Right kidney (tissue), 9 donors: ENCODE measurements at places on chromosomes 16 and 17.
A peak's percentile ranks its signal among the peaks of the same experiment; 100 is the strongest.

DNA sequence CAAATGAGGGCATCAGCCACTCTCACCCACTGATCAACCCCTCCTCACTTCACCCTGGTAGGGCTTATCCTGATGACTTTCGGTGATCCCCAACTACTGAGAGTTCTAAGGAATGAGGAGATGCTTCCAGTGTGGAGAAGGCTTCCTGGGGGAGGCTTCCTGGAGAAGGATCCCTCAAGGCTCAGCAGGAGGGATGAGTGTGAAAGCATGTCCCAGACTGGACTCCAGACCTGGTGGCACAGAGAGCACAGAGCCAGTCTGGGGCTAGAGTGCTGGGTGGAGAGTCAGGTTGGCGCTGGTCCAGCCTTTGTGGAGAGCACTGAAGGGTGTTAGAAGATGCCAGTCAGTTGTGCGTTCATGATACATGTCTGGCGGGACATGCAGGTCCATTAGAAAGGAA is 53.7 kb downstream of the PLD6 start:
- no peak for DNase-seq

GRCh38 chr16:48279199-48279598 is 31.9 kb upstream of the ABCC11 start:
- DNase-seq, result no peak

GRCh38 chr16:56932721-56933619 is 1.0 kb downstream of the HERPUD1 start:
- DNase-seq, result peak; percentile 84

- DNase-seq, result no peak
These were observed 37.8 kb downstream of the CDR2 start for GRCh38 chr16:22336581-22336980.

DNA sequence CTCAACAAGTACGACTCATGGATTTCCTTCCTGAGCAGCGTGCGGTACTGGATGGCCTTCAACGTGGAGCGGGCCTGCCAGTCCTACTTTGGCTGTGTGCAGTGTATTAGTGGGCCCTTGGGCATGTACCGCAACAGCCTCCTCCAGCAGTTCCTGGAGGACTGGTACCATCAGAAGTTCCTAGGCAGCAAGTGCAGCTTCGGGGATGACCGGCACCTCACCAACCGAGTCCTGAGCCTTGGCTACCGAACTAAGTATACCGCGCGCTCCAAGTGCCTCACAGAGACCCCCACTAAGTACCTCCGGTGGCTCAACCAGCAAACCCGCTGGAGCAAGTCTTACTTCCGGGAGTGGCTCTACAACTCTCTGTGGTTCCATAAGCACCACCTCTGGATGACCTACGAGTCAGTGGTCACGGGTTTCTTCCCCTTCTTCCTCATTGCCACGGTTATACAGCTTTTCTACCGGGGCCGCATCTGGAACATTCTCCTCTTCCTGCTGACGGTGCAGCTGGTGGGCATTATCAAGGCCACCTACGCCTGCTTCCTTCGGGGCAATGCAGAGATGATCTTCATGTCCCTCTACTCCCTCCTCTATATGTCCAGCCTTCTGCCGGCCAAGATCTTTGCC is 9.0 kb downstream of the HAS3 start:
- no peak for DNase-seq

DNA sequence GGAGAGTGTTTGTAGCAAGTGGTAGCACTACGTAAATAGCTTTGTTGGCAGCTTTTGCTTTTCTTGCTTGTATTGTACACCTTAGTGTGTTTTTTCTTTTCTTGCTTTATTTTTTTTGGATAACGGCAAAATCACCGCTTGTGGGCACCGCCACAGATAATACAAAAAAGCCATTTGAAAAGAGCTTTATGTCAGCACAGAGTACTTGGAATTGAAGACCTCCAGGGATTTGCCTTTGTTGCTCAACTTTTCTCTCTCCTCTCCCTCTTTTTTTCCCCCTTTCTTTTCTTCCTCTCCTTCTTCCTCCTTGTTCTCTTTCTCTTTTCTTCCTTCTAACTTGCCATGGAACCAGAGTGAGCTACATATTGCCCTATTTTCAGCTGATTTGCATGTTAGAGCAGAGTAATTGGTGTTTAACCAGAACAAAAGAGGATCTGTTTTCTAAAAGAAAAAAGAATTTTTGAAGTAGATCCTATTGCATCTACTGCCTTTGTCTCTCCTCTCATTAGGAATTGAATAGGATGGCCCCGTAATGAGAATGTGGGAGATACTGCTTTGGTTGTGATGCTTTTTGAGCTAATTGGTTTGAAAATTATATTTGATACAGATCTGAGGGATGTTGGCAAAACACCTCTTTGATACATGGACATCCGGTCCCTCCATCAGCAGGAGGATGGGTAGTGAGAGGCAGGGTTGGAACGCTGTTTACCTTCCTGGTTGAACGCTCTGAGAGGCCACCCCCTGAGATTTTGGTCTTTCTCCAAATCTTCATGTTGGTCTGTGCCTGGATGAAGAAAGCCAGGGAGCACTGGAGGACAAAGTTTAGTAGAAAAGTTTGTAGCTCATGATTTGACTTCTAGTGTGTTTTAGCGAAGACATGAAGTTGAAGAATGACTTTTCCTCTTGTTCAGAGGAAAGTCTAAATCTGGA is 85.6 kb downstream of the MSI2 start:
- DNase-seq, result no peak

DNA sequence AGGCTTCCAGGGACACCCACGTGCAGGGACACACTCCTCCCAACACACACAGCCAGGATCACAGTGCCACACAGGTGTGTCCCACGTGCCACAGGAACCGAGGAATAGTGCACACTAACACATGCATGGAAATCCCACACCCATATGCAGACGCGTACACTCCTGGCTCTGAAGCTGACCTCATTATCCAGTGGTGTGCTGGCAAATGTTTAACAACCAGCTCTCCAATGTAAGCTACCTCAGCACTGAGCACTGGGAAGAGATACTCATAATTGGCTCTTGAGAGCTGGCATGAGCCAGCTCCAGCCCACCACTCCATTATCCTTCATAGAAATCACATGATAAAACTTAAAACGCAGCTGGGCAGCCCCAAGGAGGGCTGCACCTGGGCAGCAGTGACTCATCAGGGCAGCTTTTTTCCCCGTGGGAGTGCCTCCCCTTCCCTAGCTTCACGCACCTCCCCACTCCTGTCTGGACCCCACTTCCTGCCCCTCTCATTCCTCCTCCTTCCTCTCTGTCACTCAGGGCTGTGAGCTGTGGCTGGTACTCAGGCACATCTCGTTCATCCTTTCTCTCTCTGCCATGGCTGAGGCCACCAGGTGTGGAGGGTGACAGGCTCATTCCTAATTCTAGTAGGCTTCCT is 14.9 kb upstream of the TBX21 start:
- DNase-seq, result no peak

DNA sequence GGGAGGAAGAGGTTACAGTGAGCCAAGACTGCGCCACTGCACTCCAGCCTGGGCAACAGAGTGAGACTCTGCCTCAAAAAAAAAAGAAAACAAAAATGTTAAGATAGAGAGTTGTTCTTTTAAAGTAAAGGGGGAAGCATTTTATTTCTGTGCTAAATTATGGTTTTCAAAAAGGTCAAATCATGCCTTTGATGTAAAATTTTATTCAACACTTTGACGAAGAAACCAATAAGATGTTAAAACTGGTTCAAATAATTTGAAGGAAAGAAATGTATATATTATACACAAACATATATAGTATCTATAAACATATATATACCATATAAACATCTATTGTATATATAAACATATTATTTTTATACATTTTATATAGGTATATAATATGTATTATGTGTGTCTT is 43.4 kb upstream of the RPH3AL start:
- DNase-seq, result no peak

DNA sequence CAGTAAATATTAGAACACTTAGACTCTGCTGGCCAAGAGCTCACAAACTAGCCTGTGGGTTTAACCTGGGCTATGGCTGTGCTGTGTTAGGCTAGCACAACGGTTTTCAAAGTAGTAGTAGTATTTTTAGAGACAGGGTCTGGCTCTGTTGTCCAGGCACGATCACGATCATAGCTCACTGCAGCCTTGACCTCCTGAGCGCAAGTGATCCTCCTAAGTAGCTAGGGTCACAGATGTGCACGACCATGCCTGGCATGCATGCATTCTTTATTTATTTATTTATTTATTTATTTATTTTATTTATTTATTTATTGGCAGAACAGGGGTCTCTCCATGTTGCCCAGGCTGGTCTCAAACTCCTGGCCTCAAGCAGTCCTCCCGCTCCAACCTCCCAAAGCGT is 10.3 kb downstream of the MRPL27 start:
- no peak for DNase-seq

- DNase-seq, result no peak
These were observed 196.0 kb downstream of the RAB11FIP4 start for GRCh38 chr17:31587462-31587861.

DNA sequence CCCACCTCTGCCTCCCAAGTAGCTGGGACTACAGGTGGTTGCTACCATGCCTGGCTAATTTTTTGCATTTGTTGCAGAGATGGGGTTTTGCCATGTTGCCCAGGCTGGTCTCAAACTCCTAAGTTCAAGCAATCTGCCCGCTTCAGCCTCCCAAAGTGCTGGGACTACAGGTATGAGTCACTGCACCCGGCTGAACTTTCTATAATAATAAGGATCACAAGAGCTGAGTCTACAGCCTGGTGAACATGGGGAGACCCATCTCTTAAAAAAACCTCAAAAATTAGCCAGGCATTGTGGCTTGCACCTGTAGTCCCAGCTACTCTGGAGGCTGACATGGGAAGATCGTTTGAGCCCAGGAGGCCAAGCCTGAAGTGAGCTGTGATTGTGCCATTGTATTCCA is 53.5 kb downstream of the WDR59 start:
- DNase-seq, result no peak

GRCh38 chr17:77783991-77784820 is 174.3 kb upstream of the TNRC6C start:
- no peak for DNase-seq

GRCh38 chr17:1979182-1979985 is 45.8 kb downstream of the RTN4RL1 start:
- DNase-seq, result no peak

GRCh38 chr16:2036200-2036966 is 9.7 kb downstream of the NHERF2 start:
- no peak for DNase-seq

DNA sequence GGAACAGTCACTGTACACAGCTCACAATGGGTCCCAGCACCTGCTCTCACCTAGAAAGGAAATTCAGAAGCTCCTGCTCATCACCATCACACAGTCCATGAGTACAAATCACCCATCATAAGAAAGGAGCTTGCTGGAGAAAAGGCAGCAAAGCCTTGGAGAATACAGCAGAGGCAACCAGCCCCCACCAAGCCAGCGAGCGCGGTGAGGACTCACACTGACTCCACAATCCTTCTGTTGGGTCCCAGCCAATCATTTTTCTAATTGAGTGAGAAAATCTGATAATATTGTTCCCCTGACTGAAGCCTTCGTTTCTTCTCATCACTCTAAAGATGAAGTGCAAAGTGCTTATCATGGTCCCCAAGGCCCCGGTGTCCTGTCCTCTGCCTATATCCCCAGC is 298.3 kb downstream of the SLC39A11 start:
- DNase-seq, result no peak

DNA sequence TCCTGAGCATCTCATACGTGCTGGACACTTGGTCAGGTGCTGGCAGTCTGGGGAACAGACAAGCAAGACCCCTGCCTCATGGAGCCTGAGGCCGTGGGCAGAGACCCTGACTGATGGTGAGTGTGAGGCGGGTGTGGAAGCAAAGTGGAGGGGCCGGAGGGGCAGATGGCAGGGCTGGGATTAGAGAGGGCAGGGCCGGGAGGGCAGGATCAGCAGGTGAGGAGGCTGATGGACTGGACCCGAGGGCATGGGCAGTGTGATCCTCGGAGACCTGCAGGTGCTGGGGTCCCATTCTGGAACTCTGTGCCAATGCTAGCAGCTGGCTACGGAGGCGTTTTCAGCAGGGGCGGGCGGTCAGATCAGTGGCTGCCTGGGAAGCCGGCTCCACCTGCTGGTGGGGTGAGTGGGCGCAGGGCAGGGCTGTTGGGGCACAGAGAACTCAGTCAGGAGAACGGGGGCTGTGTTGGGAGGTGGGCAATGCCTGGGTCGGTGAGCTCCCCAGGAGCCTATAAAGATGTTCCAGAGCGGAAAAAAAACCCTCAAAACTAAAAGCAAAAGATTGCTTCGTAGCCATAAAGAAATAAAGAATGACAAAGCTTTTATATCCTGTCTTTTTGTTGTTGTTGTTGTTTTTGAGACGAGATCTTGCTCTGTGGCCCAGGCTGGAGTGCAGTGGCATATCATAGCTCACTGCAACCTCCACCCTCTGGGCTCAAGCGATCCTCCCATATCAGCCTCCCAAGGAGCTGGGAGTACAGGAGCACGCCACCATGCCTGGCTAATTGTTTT is 8.9 kb upstream of the C16orf74 start:
- DNase-seq, result no peak

DNA sequence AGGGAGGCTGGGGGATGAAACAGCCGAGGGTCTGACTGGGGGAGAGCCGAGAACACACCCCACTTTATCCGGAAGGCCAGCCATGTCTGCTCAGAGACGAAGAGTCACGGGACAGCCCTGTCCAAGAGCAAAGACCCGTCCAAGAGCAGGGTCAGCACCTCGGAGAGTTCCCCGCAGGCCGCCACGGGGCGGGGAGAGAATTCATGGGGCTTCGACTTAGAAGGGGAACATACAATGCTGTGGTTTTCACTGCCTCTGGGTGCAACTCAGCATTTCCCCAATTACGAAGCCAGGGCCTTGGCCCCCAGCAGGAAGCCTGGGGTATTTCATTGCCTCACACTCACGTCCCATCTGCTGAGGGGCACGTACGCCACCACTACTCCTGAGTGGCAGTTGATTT is 59.3 kb downstream of the JPH3 start:
- DNase-seq, result peak; percentile 47

GRCh38 chr16:47493381-47494337 is 32.5 kb downstream of the PHKB start:
- DNase-seq, result no peak

DNA sequence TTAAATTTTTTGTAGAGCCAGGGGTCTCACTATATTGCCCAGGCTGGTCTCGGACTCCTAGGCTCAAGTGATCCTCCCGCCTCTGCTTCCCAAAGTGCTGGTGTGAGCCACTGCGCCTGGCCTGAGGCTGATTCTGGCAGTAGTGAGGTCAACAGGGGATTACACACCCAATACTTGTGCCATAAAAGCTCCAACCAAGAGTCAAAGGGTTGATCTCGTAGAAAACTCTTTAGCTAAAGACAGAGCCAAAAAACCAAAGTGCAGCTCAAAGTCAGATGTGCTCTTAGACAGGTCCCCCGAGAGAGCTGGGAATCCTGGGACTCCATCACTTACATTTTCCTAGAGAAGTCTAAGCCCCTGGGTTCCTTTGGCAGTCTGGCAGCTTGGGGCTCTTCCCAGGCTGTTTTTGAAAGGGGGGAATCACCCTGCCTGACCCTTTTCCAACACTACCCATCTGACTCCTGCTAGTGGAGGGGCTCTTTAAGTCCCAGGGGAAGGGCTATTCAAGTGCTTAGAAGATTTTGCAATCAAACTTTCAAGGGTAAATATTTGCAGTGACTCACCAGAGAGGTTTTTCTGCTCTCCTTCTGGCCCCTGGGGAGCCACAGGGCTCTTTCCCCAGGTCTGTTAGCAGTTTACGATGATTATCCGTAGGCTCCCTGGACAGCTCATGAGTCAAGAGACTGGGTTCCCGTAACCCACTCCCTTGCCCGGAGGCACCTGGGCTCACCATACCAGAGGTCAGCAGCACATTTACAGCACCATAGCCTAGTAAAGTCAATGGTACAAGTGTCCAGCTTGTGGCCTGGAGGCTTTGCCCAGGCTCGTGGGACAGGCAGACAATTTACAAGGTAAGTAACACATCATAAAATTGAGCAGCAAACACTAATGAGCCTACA is 408.7 kb downstream of the SLC39A11 start:
- DNase-seq, result no peak

- DNase-seq, result no peak
These were observed 40.2 kb downstream of the TMEM235 start for GRCh38 chr17:78271419-78272170.

GRCh38 chr17:67557052-67557845 is 160.5 kb upstream of the NOL11 start:
- no peak for DNase-seq
